Left renal cortex interstitium (tissue), 4 donors: ENCODE measurements at places on chromosomes 6 and 20. TPM values are rescaled to one million over a fixed set of nuclear protein-coding genes. Genes with fewer than 3 reads are reported as not detected.

Gene DLK2
- polyA plus RNA-seq: 1.4 TPM

Gene GABRR2
- polyA plus RNA-seq: 0.93 TPM

Gene HLA-DQA1
- polyA plus RNA-seq: 3.9 TPM

Gene IDH3B
- polyA plus RNA-seq: 129 TPM

Gene MOXD1
- 315 TPM for polyA plus RNA-seq

Gene ATP9A
- polyA plus RNA-seq: 56.0 TPM

Gene OSER1
- polyA plus RNA-seq: 52.4 TPM

Gene EPB41L2
- 141 TPM for polyA plus RNA-seq

Gene TREML4
- polyA plus RNA-seq: not detected

Gene MCHR2
- polyA plus RNA-seq: not detected

Gene GSTA1
- polyA plus RNA-seq: 1.0 TPM

Gene DNPH1
- polyA plus RNA-seq: 82.8 TPM

Gene TUBB1
- polyA plus RNA-seq: 1.7 TPM

Gene ANGPT4
- 0.26 TPM for polyA plus RNA-seq

Gene OLIG3
- not detected for polyA plus RNA-seq

Gene VWA7
- polyA plus RNA-seq: 10.7 TPM

Gene LPA
- 0.28 TPM for polyA plus RNA-seq

Gene TSBP1
- polyA plus RNA-seq: 0.24 TPM

Gene NFKBIE
- 12.5 TPM for polyA plus RNA-seq

Gene MACROD2
- polyA plus RNA-seq: 13.0 TPM

Gene SIRPA
- 26.3 TPM for polyA plus RNA-seq

Gene SPATS1
- not detected for polyA plus RNA-seq

Gene LY86
- 1.3 TPM for polyA plus RNA-seq

Gene UBE3D
- polyA plus RNA-seq: 7.1 TPM

Gene OOEP
- 0.21 TPM for polyA plus RNA-seq

Gene GTSF1L
- not detected for polyA plus RNA-seq

Gene NTSR1
- 1.6 TPM for polyA plus RNA-seq

Gene HINT3
- polyA plus RNA-seq: 27.8 TPM

Gene VNN1
- polyA plus RNA-seq: 0.37 TPM

Gene B3GAT2
- 2.2 TPM for polyA plus RNA-seq

Gene PNLDC1
- polyA plus RNA-seq: 0.99 TPM

Gene OPRL1
- 0.85 TPM for polyA plus RNA-seq
